ENCODE measurements at places on chromosomes 12 and 14.

DNA sequence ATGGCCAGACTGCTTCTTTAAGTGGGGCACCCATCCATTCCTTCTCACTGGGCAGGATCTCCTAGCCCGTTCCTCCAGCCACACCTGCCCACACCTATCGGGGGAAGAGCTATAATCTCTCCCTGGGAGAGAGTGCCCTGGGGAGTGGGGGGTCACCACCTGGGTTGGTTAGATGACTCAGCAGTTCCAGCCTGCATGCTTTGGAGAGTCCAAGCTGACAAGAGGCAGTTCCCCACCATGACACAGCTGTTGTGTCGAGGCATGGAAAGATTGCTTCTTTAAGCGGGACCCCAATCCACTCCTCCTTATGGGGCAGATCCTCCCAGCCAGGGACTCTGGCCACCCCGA, 52.6 kb upstream of the PPFIA2 start:
- DNase-seq: no peak

DNA sequence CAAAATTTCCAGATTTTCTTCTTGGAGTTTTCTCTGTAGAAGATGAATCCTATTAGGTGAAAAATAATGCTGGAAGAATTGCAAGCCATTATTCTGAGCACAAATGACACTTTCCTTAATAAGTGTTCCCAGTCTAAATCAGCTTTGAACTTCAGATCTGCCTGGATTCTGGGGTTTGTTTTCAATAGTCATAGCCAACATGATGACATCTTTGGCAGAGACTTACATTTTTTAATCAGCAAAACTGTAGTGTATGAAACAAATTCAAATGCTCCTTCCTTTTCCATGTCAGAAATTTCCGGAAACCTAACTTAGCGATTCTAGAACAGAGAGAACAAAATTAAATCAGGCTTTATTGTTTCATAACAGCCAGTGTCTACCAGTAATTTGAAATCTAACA, 88.5 kb downstream of the TSPAN8 start:
- no peak for DNase-seq

DNA sequence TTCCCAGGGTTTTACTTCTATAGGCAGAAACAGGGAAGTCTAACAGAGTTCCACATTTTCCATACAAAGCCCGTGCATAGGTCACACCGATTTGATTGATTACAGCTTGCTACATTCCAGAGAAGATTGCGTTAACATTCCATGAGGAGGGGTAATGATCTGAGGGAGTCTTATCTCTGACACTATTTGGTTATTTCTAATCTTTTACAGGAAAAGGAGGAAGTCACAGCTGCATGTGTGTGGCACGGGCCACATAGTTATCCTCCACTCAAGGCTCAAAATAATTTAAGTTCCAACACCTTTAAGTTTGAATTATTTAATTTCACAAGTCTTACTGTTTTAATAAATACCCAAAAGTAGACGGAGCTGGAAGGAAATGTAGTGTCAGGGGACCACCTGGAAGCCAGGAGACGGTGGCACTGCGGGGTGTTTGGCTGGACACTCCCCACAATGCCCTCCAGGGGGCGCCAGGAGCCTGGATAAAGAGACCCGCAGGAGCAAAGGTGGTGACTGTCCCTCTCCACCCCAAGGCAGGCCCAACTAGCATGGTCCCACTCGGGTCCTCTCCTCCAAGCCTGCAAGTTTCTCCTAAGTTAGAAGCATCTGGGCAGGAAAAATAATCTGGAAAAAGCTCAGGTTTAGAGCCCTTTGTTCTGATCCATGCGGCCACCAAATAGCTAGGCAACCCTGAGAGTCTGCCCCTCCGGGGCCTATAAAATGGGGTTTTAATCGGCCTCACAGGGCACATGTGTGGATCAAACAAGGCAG, 20.2 kb downstream of the KRT8 start:
- DNase-seq: no peak

- DNase-seq: no peak
Observed at GRCh38 chr12:42483521-42483790, 106.1 kb downstream of the PRICKLE1 start.

DNA sequence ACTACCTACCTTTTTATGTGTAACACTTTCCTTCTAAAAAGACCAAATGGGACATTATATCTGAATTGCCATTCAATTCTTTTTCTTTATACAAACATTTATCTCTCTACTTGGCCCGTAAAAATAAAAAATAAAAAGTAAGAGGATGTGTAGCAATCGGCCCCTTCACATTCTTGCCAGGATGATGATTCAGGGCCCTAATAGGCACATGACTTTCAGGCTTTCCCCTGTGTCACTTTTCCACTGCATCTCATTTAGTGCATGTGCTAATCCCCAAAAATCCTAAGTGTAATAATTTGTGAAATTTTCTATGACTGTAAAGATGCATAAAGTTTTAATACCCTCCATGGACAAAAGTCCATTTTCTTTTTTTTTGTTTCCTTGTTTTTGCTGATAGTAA, 23.0 kb upstream of the ATP2B1 start:
- DNase-seq: no peak

DNA sequence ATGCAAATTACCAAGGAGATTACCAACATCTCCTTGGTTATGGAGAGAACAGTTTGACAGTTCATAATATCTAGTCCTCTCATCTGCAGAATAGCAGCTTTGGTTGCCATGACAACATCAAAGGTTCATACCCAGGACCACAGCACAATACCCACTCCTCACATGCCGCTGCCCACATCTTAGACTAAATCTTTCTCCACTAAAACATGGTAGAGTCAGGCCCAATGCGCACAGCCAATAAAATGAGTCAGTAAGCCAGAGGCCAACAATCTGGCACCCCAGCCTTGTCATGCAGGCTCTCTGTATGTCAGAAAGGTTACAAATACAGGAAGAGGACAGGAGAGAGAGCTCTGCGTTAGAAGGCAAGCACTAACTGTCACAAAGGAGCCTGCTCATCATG, 70.6 kb downstream of the KCNK10 start:
- no peak for DNase-seq

GRCh38 chr12:93292213-93292612, 85.5 kb upstream of the NUDT4 start:
- DNase-seq: no peak

GRCh38 chr12:115324949-115325593, 641.1 kb upstream of the TBX3 start:
- DNase-seq: no peak

- no peak for DNase-seq
Observed at GRCh38 chr14:64956697-64957406, 14.3 kb upstream of the GPX2 start.

DNA sequence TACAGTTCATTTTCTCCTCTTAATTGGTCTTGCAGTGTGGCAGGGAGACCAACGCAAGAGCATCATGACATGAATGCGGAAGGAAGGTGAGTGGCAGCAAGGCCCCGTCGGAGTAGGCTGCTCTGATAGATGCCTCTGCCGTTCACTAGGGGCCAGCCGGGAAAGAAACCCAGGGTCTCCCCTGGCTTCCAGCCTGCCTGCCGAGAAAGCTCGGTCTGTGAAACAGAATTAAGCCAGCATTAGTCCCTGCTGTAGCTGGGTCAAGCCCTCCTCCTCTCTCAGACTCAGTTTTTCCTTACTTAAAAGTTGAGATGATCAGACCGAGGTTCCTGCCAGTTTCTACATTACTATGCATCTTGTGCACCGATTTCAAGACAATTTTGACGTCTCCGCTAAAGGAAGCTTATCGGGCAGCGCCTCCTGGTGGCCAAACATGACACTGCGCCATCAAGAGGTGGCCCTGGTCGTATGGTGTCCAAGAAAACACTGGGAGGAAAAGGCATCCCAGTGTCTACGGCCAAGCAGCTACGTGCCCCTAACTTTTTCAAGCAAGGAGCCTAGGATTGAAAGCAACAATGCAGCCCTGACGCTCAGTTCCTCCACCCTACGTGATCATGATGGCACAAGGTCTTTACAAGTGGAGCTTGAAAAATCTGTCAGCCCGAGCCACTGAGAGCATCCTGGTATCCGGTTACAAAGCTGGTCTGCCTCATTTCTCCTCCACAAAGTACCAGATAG, 131.6 kb downstream of the KSR2 start:
- no peak for DNase-seq

DNA sequence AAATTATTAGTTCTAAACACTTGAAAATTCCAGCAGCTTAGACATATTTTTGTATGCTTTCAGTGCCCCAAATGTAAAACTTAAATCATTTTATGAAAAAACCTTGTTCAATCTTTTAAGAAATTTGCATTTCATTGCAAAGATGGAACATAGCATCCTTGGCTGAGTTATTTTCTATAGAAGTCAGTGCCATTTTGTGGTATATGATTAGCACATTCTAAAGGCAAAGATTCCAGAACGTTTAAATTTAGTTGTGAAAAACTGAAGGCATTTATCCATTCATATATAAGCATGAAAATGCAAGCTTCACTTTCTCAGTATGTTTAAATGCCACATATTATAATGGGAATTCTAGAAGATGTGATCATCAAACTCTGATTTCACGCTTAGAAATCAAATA, 332.1 kb downstream of the APAF1 start:
- DNase-seq: no peak

Data from cortex of kidney (tissue), 1 donor.